ENCODE measurements at places on chromosomes 2 and 18. TPM values are rescaled to one million over a fixed set of nuclear protein-coding genes. Genes with fewer than 3 reads are reported as not detected.

The SAG gene
- not detected for total RNA-seq

The ADRA2B gene
- under 0.01 TPM for total RNA-seq

The CCDC68 gene
- 7.4 TPM for total RNA-seq

The KIF1A gene
- under 0.01 TPM for total RNA-seq

The SPDYA gene
- total RNA-seq, result 6.5 TPM

The NOP58 gene
- total RNA-seq, result 71.4 TPM

The RHOB gene
- 82.0 TPM for total RNA-seq

The TNFRSF11A gene
- 0.08 TPM for total RNA-seq

The RAB3GAP1 gene
- total RNA-seq, result 80.0 TPM

The LYPD6 gene
- not detected for total RNA-seq

The TXNDC2 gene
- total RNA-seq, result 0.16 TPM

The EGR4 gene
- total RNA-seq, result not detected

The SERPINB4 gene
- not detected for total RNA-seq

The GREB1L gene
- 3.7 TPM for total RNA-seq

The LDLRAD4 gene
- 0.54 TPM for total RNA-seq

The IL36A gene
- 2.0 TPM for total RNA-seq

The HOXD11 gene
- not detected for total RNA-seq

The PDCL3 gene
- total RNA-seq, result 15.4 TPM

The GAL3ST2 gene
- total RNA-seq, result 0.25 TPM

The L3MBTL4 gene
- not detected for total RNA-seq

The RASGRP3 gene
- 5.9 TPM for total RNA-seq

Data from fibroblast of the aortic adventitia (primary cell).